ENCODE measurements at places on chromosomes 16 and 17.

GRCh38 chr16:84371553-84371865, 3.2 kb downstream of the ATP2C2 start:
- no peak for DNase-seq

DNA sequence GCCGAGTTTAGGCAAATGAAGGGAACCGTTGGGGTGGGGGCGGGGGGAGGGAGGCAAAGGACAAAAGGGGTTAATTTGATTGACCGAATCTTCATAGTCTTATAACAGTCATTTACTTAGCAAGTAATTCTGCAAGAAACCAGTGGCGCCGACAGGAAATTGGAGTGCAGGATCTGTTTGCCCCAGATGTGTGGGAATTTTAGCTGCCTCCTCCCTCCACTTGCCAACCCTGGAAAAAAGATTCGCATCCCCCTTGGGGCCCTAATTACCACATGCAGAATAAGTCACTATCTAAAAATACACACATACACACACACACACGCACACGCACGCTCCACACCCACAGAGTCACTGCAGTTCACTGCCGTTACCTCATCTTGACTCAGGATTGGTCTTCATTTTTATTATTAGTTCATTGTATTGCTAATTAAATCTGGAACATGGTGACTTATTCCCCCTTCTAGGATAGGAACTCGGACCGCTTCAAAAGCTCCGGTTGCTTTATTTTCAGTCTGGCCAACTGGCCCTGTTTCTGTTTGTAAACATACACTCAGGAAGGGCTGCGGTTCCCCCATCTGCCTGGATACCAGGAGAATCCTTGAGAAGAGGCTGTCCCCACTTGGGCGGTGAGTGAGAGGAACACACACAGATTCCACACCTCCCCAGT, 241.6 kb upstream of the SALL1 start:
- no peak for DNase-seq

DNA sequence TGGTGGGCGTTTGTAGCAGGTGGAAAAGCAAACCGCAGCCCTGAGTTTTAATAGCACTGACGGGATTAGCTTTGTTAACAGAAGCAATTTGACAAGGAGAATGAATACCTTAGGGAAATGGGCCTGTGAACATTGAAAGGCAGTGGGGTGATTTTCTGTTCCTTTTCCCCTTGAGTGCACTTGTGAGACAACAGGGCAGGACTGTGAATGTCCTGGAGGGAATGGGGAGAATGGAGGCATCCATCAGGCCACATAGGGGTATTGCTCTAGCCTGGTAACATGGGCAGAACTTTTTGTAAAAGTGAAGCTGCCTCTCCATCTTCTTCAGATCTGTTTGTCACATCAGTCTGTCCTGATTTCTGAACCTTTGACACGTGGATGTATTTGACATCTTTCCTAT, 26.2 kb downstream of the USP43 start:
- DNase-seq, result no peak

GRCh38 chr16:57629516-57630406, 1.3 kb downstream of the ADGRG1 start:
- DNase-seq, result no peak

DNA sequence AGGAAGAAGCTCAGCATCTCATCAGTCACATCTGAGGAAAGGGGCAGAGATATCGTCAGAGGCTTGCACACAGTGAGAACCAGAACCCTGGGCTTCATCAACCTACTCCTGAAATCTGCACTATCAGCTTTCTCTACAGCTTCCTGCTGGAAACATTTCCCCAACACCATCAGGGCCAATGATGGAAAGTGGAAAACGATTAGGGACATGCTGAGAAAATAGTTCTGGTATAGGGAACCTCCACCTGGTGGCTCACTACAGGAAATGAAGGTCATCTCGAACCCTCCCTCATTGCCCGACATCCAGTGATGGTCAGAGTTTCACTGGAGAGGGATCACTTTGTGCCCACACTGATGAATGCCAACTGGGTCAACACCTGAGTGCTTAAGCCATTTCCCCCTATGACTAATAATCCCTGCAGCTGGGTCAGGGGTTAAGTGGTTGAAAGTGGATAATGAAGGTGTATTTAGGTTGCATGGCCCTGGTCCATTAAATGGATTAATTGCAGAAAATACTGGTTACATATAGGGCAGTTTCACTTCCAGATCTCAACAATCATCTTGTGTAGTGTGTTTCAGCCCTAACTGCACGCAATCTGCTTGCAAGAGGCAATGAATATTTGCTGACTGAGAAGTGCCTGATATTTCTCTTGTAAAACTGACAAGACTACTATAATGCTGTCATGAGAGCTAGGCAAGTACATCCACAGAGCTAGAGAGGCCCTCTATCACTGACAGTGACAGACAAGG, 43.1 kb upstream of the GSG1L start:
- DNase-seq, result no peak

DNA sequence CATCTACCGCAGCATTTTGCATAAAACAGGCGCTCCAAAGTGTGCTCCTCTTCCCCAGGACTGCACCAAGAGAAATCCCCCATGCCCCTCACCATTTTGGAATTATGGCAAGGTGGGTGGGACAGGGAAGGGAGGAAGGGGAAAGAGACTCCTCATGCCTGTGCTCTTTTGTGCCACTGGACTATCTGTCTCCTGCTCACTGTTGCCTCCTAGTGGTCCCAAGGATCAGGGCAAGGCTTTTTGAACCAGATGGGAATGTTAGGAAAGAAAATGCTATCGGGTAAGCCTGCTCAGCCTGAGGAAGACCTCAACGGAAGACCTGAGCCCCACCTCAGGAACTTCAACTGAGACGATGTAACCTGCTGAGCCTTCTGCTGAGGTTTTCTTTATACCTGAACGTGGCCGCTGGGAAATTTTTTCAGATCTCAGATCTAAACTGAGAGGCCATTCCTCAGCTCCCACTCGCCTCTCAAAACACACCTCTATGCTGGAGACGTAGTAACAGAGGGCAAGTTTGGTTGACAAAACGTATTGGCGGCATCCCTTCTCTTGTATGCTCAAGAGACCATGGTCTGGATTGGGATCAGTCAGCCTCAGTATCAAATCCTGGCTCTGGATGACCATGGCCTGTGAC, 58.3 kb downstream of the SPACA3 start:
- peak; percentile 7 for DNase-seq

- DNase-seq, result no peak
Measured at GRCh38 chr16:74372953-74373846, 2.9 kb upstream of the NPIPB15 start.

GRCh38 chr16:46582313-46582712, 38.9 kb downstream of the SHCBP1 start:
- DNase-seq, result no peak

- DNase-seq, result peak; percentile 18
Measured at GRCh38 chr16:79599837-79600637, 500 bp downstream of the MAF start.

DNA sequence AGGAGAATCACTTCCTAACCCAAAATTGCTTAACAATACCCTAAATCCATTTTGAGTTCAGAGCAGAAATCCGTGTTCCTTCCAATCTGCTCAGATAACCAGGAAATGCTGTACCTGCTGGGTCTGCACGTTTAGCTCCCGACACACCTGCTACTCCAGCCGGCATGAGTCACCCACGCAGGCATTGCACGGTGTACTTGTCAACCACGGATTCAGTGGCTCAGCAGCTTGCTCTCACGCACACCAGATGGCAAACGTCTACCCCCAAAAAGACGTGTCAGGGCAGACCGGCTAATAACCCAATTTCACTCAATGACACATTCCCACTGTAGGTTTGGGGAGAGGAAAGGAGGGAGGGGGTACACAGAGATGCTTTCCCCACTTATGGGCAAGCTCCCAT, 468.1 kb downstream of the SOX9 start:
- DNase-seq, result no peak

GRCh38 chr17:45929344-45929743, 35.0 kb downstream of the MAPT start:
- no peak for DNase-seq

DNA sequence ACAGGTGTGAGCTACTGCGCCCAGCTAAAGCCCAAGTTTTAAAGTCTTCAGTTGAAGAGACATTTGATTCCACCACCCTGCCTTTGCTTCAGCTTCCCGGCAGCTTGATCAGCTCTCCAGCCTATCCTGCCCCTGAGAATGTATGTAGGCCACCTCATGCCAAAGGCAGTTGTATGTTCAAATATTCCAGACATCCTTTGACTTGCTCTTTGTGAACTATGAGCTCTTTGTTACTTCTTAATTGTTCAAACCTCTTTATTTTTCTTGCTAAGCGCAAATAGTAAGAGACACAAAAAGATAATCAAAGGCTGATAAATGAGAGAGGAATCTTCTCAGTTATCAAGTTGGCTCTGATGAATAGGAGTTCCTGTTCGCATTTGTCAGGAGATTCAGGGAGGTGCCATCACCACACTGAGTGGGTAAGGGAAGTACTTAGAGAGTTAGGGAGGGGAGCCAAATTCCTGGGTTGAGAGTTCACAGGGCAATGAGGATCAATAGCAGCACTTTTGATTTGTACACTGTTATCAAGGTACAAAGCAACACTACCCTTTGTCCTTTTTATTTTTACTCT, 32.0 kb upstream of the SUPT4H1 start:
- no peak for DNase-seq

DNA sequence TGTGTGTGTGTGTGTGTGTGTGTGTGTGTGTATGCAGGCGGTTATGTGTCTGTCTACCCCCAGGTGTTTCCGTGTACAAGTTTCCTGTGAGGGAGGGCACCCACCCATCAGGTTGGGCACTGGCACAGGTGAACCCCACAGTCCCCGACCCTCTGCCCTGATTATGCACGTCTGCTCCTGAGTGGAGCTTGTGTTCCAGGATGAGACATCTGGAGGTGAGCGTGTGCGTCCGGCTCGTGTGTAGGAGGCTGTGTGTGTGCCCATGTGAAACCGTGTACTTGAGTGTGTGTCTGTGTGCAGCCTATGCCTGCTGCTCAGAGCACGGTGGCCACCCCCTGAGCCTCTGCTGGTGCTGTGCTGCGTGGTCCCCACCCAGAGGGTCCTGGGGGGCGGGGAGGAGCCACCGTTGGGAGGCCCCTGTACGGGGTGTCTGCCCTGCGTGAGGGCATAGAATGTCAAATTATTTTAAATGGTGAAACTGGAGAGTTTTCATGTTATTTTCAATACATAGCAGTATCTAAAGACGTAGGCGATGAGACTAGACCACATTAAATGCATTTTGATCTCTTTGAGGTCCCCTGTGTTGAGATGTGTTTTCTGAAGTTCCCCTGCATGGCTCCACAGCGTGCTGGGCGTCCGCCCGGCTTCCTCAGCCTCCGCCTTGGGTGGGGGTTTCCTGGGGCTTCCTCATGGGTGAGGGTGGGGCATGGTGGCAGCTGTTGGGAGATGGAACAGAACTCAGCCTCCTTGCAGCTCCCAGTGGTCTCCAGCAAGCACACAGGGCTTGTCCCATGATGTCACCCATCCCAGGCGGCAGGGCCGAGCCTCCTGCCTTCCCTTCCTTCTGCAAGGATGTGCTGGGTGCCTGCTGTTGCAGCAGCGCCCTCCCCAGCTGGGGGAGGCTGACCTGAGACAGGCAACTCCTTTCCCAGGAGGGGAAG, 43.4 kb downstream of the KCNJ12 start:
- no peak for DNase-seq

- DNase-seq, result no peak
Measured at GRCh38 chr16:54318941-54319340, 32.4 kb upstream of the IRX3 start.

- no peak for DNase-seq
Measured at GRCh38 chr17:83125515-83126274, 46.3 kb downstream of the METRNL start.

GRCh38 chr17:76497979-76498875, 3.0 kb downstream of the RHBDF2 start:
- DNase-seq, result no peak

DNA sequence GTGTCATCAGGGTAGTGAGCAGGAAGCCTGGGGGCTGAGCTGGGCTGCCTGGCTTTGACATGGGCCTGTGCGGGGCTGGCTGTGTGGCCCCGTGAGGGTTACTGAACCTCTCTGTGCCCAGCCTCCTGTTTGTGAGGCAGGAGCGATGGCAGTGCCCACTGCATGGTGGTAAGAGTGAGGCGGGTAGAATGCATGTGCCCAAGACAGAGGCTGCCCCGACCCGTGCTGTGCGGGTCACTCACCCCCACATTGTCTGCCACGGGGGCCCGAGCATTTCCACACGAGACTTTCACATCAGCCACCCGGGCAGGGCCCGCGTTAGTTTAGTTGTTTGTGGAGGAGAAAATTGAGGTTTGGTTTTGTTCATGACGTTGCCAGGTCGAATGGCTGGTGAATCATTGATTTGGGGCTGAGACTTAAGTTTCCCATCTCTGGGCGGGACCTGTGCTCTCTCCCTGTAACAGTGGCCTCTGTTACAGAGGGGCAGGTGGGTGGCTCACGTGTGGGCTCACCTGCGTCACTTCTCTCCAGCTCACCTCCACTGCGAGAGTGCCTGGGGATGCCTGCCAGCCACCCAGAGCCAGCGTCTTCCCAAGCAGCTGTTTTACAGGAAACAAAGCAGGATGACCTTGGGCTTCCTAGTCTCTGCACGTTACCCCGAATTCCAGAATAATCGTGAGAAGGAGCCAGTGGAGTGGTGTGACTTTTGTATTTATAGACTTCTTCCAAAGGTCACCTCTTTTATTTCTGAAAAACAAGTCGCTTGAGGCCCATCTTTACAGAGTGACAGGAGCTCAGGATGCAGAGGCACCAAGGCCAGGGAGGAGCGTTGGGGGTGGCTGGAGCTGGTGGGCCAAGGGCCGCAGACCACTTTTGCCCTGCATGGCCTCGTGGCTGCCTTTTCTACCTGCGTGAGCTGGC, 150.6 kb downstream of the RPTOR start:
- DNase-seq, result no peak

GRCh38 chr16:67713647-67714273, 5.4 kb downstream of the GFOD2 start:
- DNase-seq, result no peak

DNA sequence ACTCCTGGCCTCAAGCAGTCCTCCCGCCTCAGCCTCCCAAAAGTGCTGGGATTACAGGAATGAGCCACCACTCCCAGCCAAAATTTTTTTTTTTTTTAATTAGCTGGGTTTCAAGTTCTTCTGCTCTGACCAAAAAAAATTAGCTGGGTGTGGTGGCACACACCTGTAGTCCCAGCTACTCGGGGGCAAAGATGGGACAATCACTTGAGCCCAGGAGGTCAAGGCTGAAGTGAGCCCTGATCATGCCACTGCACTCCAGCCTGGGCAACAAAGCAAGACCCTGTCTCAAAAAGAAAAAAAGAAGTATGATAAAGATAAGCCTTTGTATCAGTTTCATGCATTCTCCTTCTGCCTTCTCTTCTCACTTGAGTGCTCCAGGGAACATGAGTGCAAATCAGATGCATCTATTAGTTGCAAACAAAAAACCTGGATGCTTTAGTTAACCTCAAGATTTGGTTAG, 1.9 kb downstream of the NQO1 start:
- DNase-seq, result no peak

DNA sequence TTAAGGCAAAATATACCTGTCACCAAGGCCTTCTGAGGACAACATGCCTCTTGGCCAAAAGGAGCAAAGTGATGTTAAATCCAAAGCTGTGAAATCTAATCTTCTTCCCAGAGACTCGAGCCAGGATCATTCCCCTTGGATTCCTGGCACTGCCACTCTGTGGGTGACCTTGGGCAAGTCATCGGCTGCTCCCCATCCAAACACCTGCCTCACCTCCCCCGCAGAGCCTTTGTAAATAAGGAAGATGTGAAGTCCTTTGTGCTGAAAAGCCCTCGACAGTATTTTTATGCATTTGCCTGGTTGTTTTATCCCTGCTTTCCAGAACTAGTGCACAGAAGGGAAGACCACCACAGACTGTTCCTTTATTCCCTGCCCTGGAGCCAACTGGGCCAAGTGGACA, 5.4 kb upstream of the CEP295NL start:
- DNase-seq, result no peak

- peak; percentile 45 for DNase-seq
Measured at GRCh38 chr17:78933025-78933958, 8.1 kb upstream of the TIMP2 start.

- no peak for DNase-seq
Measured at GRCh38 chr16:55510185-55510805, 1.4 kb downstream of the LPCAT2 start.

Data from stimulated activated CD8-positive, alpha-beta memory T cell treated with anti-CD3 and anti-CD28 coated beads, Interleukin-7, amount 100 ng/mL, for 48 hours (primary cell).